Lower lobe of right lung (tissue), 2 donors: ENCODE measurements at places on chromosomes 4 and X.

GRCh38 chr4:145279122-145279960, 99.0 kb upstream of the OTUD4 start:
- H3K4me1 ChIP-seq: no peaks in the 10 kb centered on the region
- H3K27ac ChIP-seq: no peak overlapping the region

- no peak overlapping the region for H3K4me3 ChIP-seq
- no peaks in the 10 kb centered on the region for H3K27me3 ChIP-seq
- no peak overlapping the region for H3K27ac ChIP-seq
- no peak for DNase-seq
These were observed 181.3 kb downstream of the RAB28 start for GRCh38 chr4:13302876-13303275.

GRCh38 chr4:142840516-142841123, 5.5 kb downstream of the INPP4B start:
- DNase-seq: no peak
- H3K4me1 ChIP-seq: peaks cover 7% of the 10 kb centered on the region
- no peak overlapping the region for H3K4me3 ChIP-seq
- peaks cover 2% of the 10 kb centered on the region for H3K27me3 ChIP-seq
- no peaks in the 10 kb centered on the region for H3K36me3 ChIP-seq
- no peak overlapping the region for H3K27ac ChIP-seq

GRCh38 chrX:111868726-111869638, 7.0 kb upstream of the TRPC5OS start:
- no peak overlapping the region for H3K4me3 ChIP-seq
- H3K36me3 ChIP-seq: no peaks in the 10 kb centered on the region
- H3K27ac ChIP-seq: no peak overlapping the region

DNA sequence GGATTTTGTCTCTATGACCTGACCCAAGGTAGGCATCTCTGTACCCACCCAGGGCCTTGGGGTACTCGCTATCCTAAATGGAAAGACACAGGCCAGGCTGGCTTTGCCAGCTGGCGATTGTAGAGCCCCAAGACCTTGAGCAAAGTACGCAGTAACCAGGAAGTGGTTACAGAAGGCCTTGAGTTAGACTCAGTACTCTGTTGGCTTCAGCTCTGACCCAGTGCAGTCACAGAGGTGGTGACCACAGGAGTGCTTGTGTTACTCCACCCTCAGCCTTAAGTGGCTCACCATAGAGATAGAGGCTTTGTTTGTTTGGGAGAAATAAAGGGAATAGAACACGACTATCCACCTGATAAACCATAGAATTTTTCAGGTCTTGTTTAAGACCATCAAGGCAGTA, 880.5 kb upstream of the POU3F4 start:
- H3K27me3 ChIP-seq: no peaks in the 10 kb centered on the region
- no peak overlapping the region for H3K4me3 ChIP-seq
- no peaks in the 10 kb centered on the region for H3K36me3 ChIP-seq
- no peak overlapping the region for H3K27ac ChIP-seq
- H3K4me1 ChIP-seq: no peaks in the 10 kb centered on the region
- DNase-seq: no peak

DNA sequence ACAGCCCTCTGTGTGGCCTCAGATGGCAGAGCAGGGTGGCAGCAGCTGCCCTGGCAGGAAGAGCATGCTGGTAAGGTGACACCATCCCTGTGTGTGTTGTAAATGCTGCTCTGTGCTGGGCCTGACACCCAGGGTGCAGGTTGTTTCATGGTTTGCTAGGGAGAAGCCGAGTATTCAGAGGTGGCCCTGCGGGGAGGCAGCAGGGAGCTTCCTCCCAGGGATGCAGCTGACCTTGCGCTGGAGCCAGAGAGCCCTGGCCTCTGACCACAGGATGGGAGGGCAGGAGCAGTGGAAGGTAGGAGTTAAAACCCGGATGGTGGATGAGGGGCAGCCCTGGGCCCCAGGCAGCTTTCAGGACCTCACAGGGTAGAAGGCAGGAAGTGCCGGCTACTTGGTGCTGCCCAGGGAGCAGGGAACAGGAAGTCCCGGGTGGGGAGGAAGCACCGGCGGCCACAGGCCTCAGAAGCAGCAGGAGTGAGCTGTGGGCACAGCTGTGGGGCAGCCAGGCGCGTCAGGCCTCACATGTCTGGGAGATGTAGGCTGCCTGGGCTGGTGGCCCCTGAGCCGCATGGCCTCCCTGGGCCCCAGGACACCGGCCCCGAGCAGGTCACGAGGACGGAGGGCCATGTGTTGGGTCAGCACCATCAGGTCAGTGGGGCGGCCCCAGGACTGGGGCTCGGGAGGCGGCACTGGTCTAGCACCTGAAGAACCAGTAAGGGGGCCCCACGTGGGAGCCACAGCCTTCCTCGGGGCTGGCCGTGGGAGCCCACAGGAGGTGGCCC, 19.1 kb downstream of the SH3BP2 start:
- H3K36me3 ChIP-seq: peaks cover 11% of the 10 kb centered on the region
- peaks cover 93% of the 10 kb centered on the region for H3K4me1 ChIP-seq
- H3K4me3 ChIP-seq: peak overlapping the region; percentile 68
- peak; percentile 91 for DNase-seq

DNA sequence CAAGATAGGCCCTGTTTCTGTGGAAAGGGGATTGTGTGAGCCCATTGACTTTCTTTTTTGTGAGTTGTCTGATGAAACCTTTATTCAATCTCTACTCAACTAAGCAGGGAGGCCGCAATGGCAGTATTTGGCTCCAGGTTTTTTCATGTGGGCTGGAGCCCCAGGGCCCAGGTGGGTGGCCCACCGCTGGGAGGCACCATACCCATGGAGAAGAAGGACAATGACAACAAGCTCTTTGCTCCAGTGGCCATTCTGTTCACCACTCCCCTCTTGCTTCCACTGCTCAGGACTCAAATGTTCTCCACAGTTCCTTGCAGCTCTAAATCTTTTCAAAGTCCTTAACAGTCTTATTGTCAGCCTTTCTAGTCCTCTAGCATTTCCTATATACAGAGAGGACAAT, 54.1 kb downstream of the HOPX start:
- H3K4me3 ChIP-seq: no peak overlapping the region
- no peaks in the 10 kb centered on the region for H3K27me3 ChIP-seq
- H3K36me3 ChIP-seq: no peaks in the 10 kb centered on the region
- H3K27ac ChIP-seq: no peak overlapping the region

DNA sequence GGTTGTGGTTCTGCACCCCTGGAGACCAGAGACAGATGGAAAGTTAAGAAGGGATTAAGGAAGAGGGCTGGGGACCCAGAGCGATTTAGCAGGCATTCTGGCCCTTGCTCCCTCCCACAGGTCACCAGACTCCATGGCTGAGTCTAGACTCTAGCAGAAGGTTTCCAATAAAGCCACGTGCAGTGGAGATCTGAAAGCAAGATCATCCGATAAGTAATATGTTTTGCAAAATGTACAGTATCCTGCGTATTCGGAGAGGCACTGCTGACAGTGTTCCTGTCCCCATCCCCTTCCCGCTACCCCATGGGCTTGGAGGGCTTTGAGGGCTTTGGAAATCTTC, 531 bp upstream of the GPRIN3 start:
- peak overlapping the region; percentile 86 for H3K27ac ChIP-seq
- DNase-seq: no peak
- peak overlapping the region; percentile 73 for H3K4me3 ChIP-seq
- peaks cover 18% of the 10 kb centered on the region for H3K4me1 ChIP-seq

GRCh38 chrX:57417827-57418226, 131.3 kb downstream of the FAAH2 start:
- H3K27ac ChIP-seq: no peak overlapping the region
- H3K4me3 ChIP-seq: no peak overlapping the region
- H3K27me3 ChIP-seq: no peaks in the 10 kb centered on the region
- no peaks in the 10 kb centered on the region for H3K36me3 ChIP-seq
- no peaks in the 10 kb centered on the region for H3K4me1 ChIP-seq

- no peak overlapping the region for H3K27ac ChIP-seq
- DNase-seq: no peak
- H3K36me3 ChIP-seq: no peaks in the 10 kb centered on the region
- H3K27me3 ChIP-seq: no peaks in the 10 kb centered on the region
- H3K4me3 ChIP-seq: no peak overlapping the region
- H3K4me1 ChIP-seq: no peaks in the 10 kb centered on the region
These were observed 2480.2 kb downstream of the PCDH7 start for GRCh38 chr4:33200377-33200776.

DNA sequence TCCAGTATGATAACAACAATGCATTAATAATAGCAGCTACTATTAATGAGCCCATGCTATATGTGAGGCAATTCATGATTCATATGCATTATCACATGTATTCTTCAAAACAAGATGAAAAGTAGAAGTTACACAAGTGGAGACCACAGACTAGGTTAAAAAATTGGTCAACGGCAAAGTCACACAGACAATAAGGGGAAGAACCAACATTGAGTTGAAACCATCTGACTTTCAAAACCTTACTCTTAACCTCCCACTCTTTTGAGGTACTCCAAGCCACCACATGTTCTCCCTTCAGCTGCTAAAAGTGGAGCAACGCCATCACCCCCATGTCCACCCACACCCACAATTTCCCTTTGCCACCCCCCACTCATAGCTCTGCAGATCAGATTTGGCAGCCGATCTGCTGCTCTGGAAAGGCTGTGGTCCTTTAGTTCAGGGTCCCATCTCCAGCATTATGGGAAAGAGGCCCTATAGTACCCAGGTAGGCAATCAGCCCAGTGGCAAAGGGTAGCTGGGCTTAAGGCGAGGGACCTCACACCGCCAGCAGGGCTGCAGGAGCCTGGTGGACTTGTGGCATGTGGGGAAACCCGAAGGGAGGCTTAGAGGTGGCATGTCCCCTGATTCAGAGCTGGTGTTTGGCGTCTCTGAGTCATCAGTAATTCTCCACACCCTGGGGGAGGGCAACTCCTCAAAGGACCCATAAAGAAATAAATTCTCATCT, 33.5 kb upstream of the CYBB start:
- H3K4me1 ChIP-seq: no peaks in the 10 kb centered on the region
- DNase-seq: no peak
- H3K27me3 ChIP-seq: no peaks in the 10 kb centered on the region
- no peak overlapping the region for H3K27ac ChIP-seq
- no peaks in the 10 kb centered on the region for H3K36me3 ChIP-seq

GRCh38 chrX:136847874-136848273, 32.7 kb downstream of the RBMX start:
- no peaks in the 10 kb centered on the region for H3K27me3 ChIP-seq
- H3K27ac ChIP-seq: no peak overlapping the region
- H3K4me1 ChIP-seq: no peaks in the 10 kb centered on the region
- peaks cover 19% of the 10 kb centered on the region for H3K36me3 ChIP-seq
- H3K4me3 ChIP-seq: no peak overlapping the region
- no peak for DNase-seq

DNA sequence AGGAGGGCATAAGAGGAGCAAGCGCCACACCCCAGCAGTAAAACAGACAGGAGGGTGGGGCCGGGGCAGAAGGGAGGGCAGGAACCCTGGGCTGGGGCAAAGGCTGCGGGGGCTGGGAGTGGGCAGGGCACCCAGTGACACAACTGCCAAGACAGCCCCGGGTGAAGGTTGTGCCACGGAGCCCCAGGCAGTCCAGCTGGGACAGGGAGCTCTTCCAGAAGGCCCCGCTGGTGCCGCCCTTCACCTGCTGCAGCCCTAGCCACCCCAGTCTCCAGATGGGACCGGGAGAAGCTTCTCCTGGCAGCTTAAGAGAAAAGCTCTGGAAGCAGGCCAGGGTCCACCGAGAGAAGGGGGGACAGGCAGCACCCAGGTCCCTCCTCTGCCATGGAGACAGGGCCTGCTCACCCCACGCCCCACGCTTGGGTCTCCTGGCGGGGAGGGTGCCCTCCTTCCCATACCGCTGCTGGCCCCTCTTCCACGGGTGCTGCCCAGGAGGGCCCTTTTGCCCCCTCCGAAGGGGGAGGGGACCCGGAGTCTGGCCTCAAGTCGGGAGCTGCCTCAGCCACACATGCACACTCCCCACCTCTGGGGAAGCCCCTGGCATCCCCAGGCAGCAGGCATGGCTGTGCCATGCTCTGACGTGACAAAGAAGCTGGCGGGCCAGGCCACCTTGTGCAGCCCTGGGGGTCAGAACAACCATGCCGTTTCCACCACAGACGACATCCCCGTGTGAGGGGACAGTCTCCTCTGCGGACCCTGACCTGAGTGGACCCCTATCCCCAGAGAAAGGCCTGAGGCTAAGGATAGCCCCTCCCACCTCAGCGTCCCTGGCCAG, 1.5 kb downstream of the DGKQ start:
- H3K4me3 ChIP-seq: peak overlapping the region; percentile 88
- no peak overlapping the region for H3K27ac ChIP-seq
- no peak for DNase-seq
- H3K27me3 ChIP-seq: no peaks in the 10 kb centered on the region

- H3K27me3 ChIP-seq: no peaks in the 10 kb centered on the region
- no peaks in the 10 kb centered on the region for H3K36me3 ChIP-seq
- no peaks in the 10 kb centered on the region for H3K4me1 ChIP-seq
These were observed 912.0 kb upstream of the TENM3 start for GRCh38 chr4:181331214-181331613.

DNA sequence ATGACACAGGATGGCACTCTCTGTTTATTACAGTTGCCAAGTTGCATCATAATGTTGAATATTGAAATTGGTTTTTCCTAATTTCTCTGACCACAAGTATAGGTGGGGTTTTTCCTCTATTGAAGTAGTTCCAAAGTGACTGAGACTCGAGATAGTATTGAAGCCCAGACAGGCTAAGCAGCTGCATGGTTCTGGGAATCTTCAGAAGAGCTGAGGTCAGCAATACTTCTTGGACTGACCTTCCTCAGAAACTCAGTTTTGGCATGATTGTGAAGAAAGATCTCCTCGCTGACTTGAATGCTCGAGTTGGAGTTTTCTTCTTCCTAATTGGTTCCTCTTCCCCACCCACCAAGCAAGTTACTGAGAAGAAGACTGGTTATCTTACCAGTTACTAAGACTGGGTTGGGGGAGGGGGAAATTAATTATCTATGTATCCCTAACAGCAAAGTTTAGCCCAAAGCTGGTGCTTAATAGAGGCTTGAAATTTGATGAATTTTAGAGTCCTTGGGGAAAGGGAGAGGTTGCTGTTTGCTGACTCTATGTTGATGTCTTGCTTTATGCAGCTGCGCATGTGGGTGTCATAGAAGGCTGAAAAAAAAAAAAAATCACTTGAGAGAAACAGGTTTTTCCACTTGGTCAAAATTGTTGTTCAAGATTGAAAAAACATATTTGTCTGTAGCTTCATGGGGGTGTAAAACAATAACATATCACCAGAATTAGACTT, 91.1 kb downstream of the P2RY10 start:
- H3K27ac ChIP-seq: no peak overlapping the region
- H3K27me3 ChIP-seq: no peaks in the 10 kb centered on the region
- H3K4me3 ChIP-seq: no peak overlapping the region
- DNase-seq: no peak
- no peaks in the 10 kb centered on the region for H3K4me1 ChIP-seq

GRCh38 chrX:38102875-38103274, 96.5 kb downstream of the SYTL5 start:
- no peak overlapping the region for H3K27ac ChIP-seq
- no peaks in the 10 kb centered on the region for H3K4me1 ChIP-seq

- DNase-seq: no peak
- no peaks in the 10 kb centered on the region for H3K4me1 ChIP-seq
- H3K27me3 ChIP-seq: no peaks in the 10 kb centered on the region
These were observed 12.3 kb upstream of the NDP start for GRCh38 chrX:43985511-43985910.

- no peak overlapping the region for H3K27ac ChIP-seq
- H3K4me1 ChIP-seq: no peaks in the 10 kb centered on the region
- DNase-seq: no peak
- H3K4me3 ChIP-seq: no peak overlapping the region
- no peaks in the 10 kb centered on the region for H3K27me3 ChIP-seq
These were observed 743.8 kb downstream of the FAT4 start for GRCh38 chr4:126058596-126058995.
